ENCODE measurements at places on chromosomes 3 and 15. TPM values are rescaled to one million over a fixed set of nuclear protein-coding genes. Genes with fewer than 3 reads are reported as not detected.
A peak's percentile ranks its signal among the peaks of the same experiment; 100 is the strongest.

GRCh38 chr3:25424614-25425013, 3.4 kb upstream of the RARB start:
- H3K36me3 ChIP-seq = no peaks in the 10 kb centered on the region
- no peaks in the 10 kb centered on the region for H3K4me1 ChIP-seq

- H3K27ac ChIP-seq = no peak overlapping the region
- peaks cover 15% of the 10 kb centered on the region for H3K36me3 ChIP-seq
- no peaks in the 10 kb centered on the region for H3K4me1 ChIP-seq
- H3K27me3 ChIP-seq = no peaks in the 10 kb centered on the region
Observed at GRCh38 chr3:65433480-65433879, 605.2 kb downstream of the MAGI1 start.

The CCDC39 gene
- not detected for total RNA-seq

DNA sequence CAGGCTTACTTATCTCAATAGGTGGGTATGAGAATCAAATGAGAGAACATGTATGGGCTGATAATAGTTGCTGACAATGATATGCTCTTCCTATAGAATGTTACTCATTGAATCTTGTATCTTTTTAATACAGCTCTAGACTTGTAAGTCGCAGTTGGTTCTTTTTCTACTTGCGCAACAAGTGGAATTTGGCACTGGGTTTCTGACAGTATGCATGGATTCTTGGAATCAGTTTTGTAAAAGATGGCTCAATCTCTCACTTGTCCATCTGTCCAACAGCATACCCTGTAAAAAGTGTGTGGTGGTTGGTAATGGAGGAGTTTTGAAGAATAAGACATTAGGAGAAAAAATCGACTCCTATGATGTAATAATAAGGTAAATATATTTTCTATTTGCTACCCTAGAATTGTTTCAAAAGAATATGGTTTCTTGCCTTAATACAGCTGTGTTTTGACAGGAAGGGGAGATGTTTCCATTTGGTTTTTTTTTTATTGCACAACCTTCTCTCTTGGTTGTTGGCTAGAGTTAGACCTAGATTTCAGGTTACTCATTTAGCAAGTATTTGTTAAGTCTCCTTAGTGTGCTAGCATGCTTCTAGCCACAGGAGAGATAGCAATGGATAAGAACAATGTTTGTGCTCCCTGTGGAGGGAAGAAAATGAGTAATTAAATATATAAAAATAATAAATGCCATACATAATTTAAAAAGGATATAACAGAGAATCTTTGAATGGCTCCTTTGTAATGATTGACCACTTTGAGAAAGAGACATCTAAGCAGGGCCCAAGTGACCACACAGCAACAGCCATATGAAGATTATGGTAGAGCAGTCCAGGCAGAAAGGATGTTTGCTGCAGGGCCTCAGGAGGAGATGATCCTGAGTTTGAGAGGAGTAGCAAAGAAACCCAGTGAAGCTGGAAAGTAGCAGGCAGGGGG, 21.8 kb downstream of the ST3GAL6 start:
- no peaks in the 10 kb centered on the region for H3K36me3 ChIP-seq
- H3K4me3 ChIP-seq = no peak overlapping the region
- peaks cover 4% of the 10 kb centered on the region for H3K4me1 ChIP-seq
- no peaks in the 10 kb centered on the region for H3K27me3 ChIP-seq
- no peak for DNase-seq

DNA sequence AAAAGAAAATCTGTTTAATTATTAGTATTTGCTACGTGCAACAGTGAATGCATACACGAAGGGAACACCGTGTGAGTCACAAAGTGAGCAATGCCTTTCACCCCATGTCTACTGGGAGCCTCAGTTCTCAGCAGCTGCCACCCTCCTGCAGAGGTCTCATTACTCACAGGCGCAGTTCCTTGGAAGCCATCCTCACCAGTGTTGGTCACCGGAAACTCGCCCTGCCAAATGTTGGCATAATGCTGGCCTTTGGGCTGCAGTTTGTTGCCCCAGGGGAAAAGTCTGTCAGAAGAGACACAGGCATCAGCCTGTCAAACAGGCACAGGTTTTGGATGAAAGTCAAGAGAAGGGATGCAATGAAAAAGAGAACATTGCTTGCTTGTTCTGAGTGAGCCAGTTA, 50.1 kb downstream of the SUMF1 start:
- H3K36me3 ChIP-seq = no peaks in the 10 kb centered on the region
- H3K4me1 ChIP-seq = peaks cover 3% of the 10 kb centered on the region
- H3K27me3 ChIP-seq = no peaks in the 10 kb centered on the region
- no peak overlapping the region for H3K4me3 ChIP-seq
- peak; percentile 95 for DNase-seq

DNA sequence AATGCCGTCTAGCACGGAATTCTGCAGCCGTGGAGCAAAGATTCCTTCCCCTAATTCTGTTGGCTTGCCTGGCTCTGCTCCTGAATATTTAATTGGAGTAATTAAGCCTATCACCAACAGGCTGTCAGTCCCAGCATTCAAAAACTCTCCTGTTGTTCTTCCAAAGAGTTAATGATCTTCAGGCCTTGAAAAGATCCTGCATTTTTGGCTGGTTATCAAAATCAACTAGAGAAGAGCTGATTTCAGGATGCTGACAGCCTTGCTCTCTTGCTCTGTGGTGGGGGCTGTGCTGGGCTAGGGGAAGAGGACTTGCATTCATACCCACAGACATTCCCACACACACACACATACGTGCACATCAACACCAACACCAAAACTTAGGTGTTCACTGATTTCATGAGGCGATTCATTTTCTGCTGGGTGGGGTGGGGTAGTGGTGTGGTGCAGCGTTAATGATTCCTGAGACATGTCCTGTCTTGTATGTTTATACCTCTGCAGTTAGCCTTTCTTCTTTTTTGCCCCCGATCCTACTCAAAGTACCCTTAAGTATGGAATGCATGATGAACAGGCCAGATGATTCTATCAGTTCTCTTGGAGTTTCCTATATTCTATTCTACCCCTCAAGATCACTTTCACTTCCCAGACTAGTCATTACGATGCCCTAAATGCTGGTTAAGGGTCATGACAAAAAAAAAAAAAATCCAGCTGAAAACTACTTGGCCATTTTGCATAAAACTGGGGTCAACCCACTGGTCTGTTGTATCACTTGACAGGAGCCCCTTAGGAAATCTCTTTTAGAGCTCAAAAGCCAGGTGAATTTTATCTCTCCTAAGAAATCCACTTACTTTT, 42.3 kb downstream of the CPN2 start:
- no peak for DNase-seq
- H3K27me3 ChIP-seq = no peaks in the 10 kb centered on the region

DNA sequence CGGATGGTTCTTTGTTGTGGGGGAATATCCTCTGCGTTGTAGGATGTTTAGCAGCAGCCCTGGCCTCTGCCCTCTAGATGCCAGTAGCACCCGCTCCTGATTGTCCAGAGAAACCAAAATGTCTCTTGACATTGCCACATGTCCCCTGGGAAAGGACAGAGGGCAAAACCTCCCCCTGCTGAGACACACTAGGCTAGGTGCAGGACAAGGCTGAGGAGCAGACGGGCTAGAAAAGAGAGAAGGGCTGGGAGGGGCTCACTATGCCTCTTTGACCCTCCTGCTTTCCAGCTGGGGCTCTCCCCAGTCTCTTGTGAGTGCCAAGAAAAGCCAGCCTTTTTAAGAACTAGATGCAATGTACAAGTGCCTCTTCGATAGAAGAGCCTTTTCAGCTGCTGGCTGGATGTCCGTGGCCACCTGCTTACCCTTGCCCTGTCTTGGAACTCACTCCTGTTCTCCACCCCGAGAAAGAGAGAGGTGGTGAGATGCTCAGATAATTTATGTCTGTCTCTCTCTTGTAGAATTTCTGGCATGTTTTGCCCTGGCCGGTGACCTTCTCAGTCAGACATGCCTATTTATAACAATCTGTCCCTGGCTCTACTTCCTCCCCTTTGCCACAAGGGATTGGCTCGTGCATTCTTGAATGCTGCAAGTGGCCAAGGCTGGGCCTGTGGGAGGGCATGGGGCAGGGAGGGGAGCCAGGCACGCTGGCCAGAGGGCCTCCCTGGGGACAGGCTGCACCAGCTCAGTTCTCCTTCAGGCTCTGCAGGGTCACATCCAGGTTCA, 142.6 kb downstream of the RPLP1 start:
- H3K27me3 ChIP-seq = no peaks in the 10 kb centered on the region
- peak; percentile 92 for DNase-seq
- no peaks in the 10 kb centered on the region for H3K36me3 ChIP-seq
- peak overlapping the region; percentile 18 for H3K4me3 ChIP-seq
- H3K27ac ChIP-seq = peak overlapping the region; percentile 91

GRCh38 chr3:171351676-171352075, 108.5 kb downstream of the TNIK start:
- no peaks in the 10 kb centered on the region for H3K27me3 ChIP-seq
- H3K4me3 ChIP-seq = no peak overlapping the region
- no peaks in the 10 kb centered on the region for H3K36me3 ChIP-seq
- H3K4me1 ChIP-seq = no peaks in the 10 kb centered on the region
- no peak overlapping the region for H3K27ac ChIP-seq
- no peak for DNase-seq

The GPR171 gene
- total RNA-seq = 3.2 TPM

GRCh38 chr3:150307311-150308036, 100.6 kb upstream of the TSC22D2 start:
- H3K4me3 ChIP-seq = no peak overlapping the region
- no peaks in the 10 kb centered on the region for H3K36me3 ChIP-seq
- no peak for DNase-seq
- H3K27me3 ChIP-seq = no peaks in the 10 kb centered on the region
- H3K4me1 ChIP-seq = no peaks in the 10 kb centered on the region
- no peak overlapping the region for H3K27ac ChIP-seq

GRCh38 chr15:92807971-92808571, 92.1 kb upstream of the CHD2 start:
- H3K27me3 ChIP-seq = no peaks in the 10 kb centered on the region
- H3K27ac ChIP-seq = peak overlapping the region; percentile 91
- H3K4me1 ChIP-seq = peaks cover 3% of the 10 kb centered on the region

- H3K4me1 ChIP-seq = peaks cover 3% of the 10 kb centered on the region
- no peak for DNase-seq
- H3K36me3 ChIP-seq = no peaks in the 10 kb centered on the region
Observed at GRCh38 chr15:58146749-58147148, 8.6 kb downstream of the AQP9 start.

The DGKG gene
- 11.1 TPM for total RNA-seq

GRCh38 chr3:178022599-178022998, 513.6 kb upstream of the KCNMB2 start:
- no peaks in the 10 kb centered on the region for H3K27me3 ChIP-seq
- H3K27ac ChIP-seq = no peak overlapping the region
- no peak overlapping the region for H3K4me3 ChIP-seq
- no peaks in the 10 kb centered on the region for H3K4me1 ChIP-seq
- no peak for DNase-seq

The SLC28A1 gene
- not detected for total RNA-seq

DNA sequence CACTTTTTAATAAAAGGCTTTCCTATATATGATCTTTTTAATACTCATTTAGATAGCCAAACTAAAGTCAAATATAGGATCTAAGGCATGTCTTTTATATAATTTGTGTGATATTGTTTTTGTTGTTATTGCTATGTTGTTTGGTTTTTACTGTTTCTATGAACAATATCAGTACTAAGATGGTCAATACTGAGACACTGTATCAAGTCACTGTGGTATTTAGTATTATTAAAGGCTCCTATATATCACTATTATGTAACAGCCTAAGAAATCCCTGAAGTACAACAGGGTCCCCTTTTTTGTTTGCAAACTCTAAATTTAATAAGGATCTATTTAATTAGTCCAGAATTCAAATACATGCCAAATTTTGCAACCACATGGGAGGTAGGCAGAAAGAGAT, 61.9 kb downstream of the TBC1D5 start:
- no peaks in the 10 kb centered on the region for H3K27me3 ChIP-seq
- H3K27ac ChIP-seq = no peak overlapping the region
- peaks cover 2% of the 10 kb centered on the region for H3K4me1 ChIP-seq
- DNase-seq = no peak
- no peaks in the 10 kb centered on the region for H3K36me3 ChIP-seq
- H3K4me3 ChIP-seq = no peak overlapping the region

DNA sequence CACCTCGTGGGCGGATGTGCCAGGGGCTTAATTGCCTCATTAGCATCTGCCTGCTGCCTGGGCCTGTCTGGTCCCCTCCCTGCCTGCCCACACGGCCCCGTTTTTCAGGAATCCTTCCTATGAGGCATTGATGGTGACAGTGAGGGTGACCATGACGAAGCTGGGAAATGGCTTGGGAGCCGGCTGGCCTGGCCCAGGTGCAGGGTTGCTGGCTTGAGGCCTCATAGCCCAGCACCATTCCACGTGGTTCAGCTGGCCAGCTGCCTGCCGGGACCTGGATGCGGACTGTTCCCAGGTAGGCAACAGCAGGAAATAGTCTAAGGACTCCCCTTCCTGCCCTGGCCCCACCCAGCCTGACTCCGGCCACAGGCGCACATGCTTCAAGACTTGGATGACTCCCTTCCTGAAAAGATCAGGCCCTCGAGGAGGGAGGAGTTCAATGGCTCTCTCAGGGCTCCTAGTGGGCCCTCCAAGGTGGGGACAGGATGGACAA, 8.9 kb upstream of the DUSP7 start:
- H3K27me3 ChIP-seq = no peaks in the 10 kb centered on the region
- no peak for DNase-seq
- no peaks in the 10 kb centered on the region for H3K4me1 ChIP-seq
- no peak overlapping the region for H3K27ac ChIP-seq
- no peaks in the 10 kb centered on the region for H3K36me3 ChIP-seq
- no peak overlapping the region for H3K4me3 ChIP-seq
